ENCODE measurements at places on chromosomes 6 and 20.

DNA sequence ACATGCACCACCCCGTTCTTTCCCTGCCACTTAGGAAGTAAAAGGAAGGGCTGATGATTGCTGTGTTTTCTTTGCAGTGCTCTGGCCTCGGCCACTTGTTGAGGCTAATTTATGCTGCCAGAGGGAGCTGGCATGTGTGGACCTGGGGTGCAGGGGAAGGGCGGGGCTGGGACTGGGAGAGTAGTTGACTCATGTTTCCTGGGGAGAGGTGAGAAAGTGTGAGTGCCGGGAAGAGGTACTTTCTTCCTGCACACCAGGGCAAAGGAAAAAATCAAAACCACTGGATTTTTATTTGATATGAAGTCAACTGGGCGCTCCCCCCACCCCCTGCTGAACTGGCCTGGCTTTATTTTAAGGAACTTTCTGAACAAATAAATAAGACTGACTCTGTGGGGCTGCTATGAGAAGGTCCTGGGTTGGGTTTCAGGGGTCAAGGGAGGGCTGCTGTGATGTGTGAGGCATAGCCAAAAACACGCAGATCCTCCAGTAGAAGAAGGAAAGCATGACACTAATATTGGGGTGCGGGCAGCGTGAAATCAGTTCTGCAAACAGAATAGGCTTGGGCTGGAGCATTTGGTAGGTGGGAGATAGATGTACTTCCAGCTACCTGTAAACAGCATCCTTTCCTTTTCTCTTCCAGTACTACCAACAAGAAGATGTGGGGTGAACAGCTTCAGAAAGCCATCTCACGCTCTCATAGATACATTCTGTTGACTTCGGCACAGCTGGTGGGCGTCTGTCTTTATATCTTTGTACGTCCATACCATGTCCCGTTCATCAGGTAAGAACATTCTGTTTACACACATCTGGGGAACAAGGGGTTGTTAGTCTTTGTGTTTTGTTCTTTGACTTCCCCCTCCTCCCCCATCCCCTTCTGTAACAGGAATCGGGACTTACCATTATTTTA is 87.5 kb downstream of the SYNJ2 start:
- peak; percentile 99 for DNase-seq

GRCh38 chr6:47722194-47722593 is 23.8 kb downstream of the ADGRF4 start:
- DNase-seq, result peak; percentile 13

GRCh38 chr20:48096212-48096875 is 311.1 kb upstream of the SULF2 start:
- no peak for DNase-seq

GRCh38 chr20:19936466-19937200 is 80.5 kb upstream of the NAA20 start:
- no peak for DNase-seq

GRCh38 chr6:106064756-106065155 is 21.4 kb upstream of the PRDM1 start:
- DNase-seq, result no peak

DNA sequence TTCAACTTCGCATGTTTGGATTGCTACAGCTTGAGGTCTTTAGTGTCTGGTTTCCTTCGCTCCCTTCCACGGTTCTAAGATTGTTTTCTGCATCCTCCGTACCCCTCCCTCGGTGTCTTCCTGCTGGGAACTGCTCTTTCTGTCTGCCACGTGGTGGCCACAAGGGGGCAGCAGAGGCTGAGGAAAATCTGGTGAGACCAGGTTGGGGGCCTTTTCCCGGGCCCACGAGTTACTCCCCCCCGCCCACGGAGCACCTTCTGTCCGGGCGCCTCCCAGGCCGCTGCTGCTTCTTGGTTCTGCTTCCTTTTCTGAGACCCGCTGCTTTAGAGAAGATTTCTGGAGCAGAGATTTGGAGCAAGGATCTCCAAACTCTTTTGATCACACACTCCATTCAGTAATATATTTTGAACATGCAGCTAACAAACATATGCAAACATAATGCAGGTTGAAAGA is 21.1 kb upstream of the NOTCH4 start:
- DNase-seq, result peak; percentile 83

- no peak for DNase-seq
These were observed 66.9 kb downstream of the GMPR start for GRCh38 chr6:16305246-16305725.

DNA sequence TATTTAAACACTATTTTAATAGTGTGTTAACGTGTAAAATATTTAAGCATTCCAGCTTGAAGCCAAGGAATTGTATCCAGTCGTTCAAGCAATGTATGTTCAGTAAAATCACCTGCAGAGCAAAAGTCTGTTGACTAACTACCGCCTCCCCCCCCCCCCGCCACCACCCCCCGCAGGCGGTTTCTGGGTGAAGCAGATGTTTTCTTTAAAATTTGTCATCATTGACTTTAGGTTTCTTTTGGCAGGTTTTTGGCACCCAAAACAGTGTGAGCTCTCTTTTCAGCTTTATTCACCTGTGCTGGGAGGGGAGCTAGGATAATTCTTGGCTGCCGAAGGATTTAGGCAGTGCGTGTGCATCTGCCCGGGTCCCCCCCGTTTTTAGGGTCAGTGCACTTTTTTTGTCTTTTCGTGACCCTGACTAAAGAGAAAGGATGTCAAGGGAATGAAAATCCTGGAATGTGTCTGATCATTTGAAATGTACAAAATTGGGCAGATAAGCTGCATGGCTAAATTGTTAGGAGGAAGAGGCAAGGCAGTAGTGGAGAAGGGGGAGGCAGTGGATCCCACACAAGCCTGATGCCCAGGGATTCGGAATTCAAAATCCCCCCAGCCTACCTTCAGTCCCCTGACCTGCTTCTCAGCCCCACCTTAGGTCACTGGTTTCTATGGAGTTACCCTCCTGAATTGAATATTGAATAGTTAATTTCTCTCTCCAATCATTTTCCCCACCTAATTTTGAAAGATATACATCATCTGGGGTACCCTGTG is 1.1 kb downstream of the EDN1 start:
- DNase-seq, result peak; percentile 48

GRCh38 chr6:16659466-16660156 is 101.6 kb downstream of the ATXN1 start:
- DNase-seq, result no peak

GRCh38 chr6:99780556-99780885 is 173.9 kb downstream of the PRDM13 start:
- DNase-seq, result no peak

- no peak for DNase-seq
These were observed 151.0 kb downstream of the ADAT2 start for GRCh38 chr6:143299253-143300166.

DNA sequence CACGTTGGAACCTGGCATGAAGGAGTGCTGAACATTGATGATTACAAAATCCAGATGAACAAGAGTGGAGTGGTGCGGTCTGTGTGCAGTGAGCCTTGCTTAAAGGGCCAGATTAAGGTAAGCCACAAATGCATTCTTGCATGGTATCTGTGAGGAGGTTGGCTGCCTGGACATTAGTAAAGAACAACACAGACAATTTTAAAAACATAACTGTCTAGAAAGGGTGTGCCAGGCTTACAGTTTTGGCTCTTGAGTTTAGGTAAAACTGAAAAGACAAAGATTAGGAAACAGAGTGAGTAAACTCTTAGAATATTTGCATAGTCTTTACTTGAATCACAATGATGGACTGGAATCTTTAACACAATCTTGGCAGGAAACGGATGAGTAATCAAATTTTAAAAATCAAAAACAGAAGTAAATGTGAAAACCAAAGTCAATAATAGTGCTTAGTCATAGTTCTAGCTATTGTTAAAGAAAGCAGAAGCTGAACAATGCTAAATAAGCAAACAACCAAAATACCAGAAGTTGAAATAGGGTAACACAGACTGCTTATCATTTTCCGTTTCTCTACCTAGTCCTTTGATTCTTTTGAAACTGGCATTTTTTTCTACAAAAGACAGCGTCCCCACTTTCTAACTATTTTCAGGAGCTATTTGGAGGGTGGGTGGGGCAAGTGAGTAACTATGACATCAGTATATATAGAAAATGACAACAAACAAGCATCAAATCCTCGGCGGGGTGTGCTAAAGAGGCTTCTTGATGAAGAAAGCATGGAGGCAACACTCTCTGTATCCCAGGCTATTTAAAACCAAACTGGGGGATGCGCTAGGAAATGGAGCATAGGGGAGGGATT is 185.8 kb upstream of the RAB32 start:
- DNase-seq, result peak; percentile 95

DNA sequence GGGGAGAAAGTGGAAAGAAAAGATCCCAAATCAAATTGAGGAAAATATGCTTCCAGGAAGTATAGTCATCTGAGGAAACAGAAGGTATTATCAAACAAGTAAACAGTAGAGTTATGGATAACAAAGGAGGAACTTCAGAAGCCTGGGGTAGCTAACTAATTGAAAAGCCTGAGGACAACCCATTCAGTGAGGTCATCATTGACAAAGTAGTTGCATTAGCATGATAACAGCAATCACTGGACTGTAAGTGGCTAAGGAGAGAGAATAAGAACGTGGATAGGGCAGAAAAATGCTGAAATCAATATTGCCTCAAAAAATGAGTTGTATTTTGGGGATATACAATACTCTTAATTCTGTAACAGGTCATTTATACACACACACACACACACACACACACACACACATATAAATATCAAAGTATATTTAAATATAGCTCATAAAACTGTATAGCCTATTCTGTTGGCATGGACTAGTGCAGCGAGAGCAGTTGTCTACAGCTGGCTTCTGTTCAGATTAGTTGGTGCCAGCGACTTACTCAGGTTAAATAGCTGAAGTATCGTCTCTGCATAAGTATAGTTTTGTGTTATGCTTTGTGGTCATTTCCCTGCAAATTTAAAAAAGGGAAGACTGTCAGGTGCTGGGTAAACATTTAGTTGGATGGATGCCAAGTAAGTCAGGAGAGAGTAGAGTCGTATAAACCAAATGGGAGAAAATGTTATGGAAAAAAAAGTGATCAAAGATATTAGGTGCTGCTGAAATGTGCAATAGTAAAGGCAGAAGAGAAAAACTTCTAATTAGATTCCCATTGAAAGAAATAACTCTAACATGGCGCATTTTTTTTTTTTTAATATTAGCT is 33.8 kb upstream of the CTAGE9 start:
- DNase-seq, result no peak

DNA sequence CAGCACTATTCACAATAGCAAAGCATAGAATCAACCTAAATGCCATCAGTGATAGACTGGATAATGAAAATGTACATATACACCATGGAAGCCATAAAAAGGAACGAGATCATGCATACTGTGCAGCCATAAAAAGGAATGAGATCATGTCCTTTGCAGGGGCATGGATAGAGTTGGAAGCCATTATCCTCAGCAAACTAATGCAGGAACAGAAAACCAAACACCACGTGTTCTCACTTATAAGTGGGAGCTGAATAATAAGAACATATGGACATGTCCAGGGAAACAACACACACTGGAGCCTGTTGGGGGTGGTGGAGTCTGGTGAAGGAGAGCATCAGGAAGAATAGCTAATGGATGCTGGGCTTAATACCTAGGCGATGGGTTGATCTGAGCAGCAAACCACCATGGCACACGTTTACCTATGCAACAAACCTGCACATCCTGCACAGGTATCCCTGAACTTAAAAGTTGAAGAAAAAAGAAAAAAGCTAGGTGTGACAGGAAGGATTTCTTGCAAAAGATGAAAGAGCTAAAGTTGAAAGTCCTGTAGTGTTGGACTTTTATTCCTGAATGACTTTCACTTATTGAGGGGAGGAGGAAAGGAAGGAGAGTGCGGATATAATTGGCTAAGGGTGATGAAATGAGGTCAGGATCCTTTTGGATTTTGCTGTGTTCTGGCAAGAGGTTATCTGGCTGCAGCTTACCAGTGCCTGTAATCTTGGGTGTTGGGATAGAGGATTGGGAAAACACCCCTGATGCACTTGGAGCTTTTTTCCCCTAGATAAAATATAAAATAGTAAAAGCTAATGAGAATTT is 8.5 kb downstream of the TRMT11 start:
- DNase-seq, result no peak

GRCh38 chr6:34154668-34155447 is 9.0 kb upstream of the GRM4 start:
- DNase-seq, result peak; percentile 73

DNA sequence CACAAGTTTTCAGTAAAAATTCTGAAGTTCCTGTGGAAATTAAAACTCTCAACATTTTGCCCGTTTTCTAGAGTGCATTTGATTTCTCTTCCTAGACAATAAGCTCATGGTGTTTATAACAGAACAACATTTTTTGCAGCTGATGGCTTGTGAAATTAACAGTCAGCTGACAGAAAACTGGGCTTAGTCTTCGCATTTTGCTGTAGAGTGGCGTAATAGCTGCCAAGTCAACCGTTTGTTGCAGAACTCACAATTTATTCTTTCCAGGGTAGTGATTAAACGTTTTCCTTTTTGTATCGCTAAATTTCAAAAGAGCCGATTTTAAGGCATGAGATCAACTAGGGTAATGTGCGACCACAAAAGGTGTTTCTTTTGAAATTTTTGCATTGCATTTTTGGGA is 1.4 kb downstream of the SPO11 start:
- no peak for DNase-seq

GRCh38 chr6:142845624-142846458 is 99.1 kb downstream of the HIVEP2 start:
- DNase-seq, result peak; percentile 97

DNA sequence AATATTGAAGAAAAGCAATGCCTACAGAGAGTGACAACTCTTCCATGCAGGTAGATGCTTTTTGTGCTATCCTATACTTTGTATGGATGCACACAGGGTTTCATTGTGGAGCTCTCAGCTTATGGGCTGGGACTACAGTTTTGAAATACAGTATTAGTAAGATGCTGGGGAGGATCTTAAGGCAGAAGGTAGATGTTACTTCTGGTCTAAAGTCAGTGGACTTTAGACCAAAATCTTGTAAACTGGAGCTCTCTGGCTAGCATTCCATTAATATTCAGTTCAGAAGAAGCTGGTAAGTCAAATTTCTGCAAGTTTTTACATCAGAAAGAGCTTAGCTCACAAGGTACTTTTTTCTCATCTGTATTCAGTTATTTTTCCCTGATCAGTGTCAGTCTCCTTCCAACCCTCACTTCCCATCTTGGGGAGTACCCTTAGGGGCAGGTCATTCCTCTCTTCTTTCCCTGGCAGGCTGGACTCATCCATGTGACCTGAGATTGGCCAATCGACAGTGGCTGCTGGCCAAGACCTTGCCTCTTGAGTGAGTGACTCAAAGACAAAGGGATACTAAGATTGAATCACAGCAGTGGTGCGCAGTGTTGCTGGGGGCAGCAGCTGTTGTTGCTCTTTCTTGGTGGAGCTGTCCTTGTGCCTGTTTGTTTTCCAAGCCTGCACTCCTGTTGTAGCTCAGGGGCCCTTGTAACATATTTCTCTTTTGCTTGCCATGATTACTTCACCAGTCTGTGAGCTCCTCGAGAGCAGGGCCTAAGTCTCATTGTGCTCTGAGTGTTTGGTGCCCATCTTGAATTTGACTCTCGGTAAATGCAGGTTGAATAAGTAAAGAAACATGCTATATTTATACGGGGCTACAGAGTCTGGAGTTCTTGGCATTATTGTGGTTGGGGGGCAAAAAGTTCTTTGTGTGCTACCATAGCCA is 2.8 kb upstream of the PHF20 start:
- peak; percentile 94 for DNase-seq

DNA sequence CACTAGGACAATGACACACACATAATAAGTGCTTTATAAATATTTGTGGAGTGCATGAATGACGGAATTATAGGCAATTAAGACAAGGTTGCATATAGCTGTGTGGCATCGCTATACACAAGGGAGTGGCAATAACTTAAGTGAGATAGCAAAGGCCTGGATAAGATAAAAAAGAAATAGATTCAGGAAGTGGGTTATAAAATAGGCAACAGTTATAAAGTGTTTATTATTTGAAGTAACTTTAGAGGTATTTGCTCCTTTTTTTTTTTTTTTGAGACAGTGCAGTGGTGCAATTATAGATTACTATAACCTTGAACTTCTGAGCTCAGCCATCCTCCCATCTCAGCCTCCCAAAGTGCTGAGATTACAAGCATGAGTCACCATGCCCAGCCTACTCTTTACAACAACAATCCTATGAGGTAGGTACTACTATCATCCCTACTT is 75.9 kb upstream of the LOC128125822 start:
- no peak for DNase-seq

Data from Daoy (cell line).